A549 treated with DMSO at 1 μM for 4 hours (cell line): ENCODE measurements at places on chromosomes 7 and 10. TPM values are rescaled to one million over a fixed set of nuclear protein-coding genes. Genes with fewer than 3 reads are reported as not detected.

COBL gene
- total RNA-seq, result 4.6 to 5.3 TPM (median 4.8 TPM) in 5 replicates

PRPS1L1 gene
- total RNA-seq, result not detected in 5 replicates

DCLRE1A gene
- total RNA-seq, result 9.9 to 12.3 TPM (median 10.4 TPM) in 5 replicates

PAX4 gene
- total RNA-seq, result not detected in 5 replicates

AKR1C4 gene
- 0.15 to 0.39 TPM (median 0.24 TPM) in 5 replicates for total RNA-seq

ARPC1A gene
- 130 to 149 TPM (median 136 TPM) in 5 replicates for total RNA-seq
